Effector CD4-positive, alpha-beta T cell (primary cell): ENCODE measurements at places on chromosomes 12 and 14.

DNA sequence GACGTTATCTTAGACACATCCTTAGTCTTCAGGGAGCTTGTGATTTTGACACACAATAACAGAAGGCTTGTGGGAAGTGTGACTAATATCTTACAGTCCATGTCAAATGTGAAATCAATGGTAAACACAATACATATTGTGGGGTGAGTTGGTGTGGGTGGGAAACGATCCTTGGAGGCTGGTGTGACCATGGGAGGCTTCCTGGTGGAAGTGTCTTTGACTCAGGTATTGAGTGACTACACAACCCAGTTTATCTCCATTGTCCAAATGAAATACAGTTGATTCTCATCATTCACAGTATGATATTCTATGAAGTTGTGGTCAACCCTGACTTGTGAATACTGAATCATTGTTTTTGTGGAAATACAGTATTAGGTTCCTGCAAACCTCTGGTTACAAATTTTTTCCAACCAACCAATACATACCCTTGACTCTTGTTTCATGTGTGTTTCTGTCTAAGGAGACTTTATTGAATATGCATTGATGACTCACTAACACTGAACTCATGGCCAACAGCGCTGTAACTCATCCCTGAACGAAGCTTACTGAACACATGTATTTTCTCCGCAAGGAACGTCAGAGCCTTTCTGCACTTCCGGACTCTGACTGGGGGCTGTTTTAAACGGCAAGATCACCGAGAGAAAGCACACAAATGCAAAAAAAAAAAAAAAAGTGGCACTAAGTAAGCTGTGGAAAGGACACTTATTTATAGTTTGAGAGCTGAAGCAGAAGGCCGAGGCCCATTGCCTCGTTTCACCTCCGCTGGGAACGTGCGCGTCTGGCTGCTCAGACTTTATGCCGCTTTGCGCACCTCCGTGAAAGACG lies 59.0 kb downstream of the CLMN start:
- DNase-seq: no peak

DNA sequence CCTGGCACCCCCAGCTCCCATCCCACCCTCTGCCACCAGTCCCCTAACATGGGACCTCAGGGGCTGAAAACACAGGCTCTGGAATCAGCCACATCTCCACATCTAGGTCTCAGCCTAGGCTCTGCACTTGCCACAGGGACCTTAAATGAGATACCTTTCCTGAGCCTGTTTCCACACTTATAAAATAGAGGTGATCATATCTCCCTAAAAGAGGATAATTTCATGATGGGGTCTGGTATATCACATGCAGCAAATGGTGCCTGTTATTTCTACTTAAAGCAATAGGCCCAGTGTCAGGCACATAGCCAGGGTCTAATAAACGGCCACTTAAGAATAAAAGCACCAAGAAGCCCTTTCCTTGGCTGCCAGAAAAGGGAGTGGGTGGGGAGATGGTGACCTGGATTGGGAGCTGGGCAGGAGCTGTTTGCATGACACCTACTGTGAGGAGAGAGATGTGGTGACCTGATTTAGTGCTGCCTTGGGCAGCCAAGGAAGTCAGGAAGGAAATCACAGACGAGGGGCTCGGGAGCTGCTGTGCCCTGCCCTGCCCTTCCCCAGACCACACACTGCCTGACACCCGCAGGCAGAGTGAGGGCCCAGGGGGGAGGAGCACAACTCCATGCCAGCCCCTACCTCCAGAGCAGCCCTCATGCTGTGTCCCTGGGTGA lies 71.2 kb downstream of the IRF2BPL start:
- DNase-seq: no peak

DNA sequence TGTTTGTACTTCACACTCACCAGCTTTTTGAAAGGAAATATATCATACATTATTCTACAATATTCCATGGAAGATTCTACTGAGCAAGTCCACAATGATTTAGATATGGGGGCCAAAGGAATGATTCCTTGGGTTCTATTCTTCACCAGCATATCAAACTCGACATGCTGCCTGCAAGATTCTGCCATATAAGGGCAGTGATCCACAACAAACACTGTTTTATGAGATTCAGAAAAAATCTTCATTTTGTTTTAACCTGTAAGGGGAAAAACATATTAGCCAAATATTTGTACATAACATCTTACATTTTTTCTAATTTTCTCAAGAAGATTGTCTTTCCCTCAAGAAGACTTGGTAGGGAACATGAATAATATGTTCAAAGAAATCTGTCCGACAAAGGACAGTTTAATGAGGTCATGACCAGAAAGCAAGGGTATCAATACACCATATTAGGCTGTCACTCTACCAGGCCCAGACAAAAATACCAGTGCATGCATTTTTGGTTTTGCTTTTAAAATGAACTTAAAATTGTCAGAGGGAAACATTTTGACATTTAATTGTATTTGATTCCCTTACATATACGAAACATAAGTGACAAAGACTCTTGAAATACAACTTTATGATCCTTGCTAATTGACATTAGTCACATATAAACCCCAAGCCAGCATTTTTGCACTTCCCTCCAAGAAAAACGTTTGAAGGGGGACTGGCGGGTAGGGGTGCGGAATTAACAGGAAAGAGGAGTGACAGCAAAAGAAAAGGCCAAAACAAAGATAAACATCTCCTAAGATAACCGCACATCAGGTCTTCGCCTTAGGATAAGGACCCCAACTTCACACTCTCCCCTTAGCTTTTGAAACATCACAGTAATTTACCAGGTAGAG lies 980 bp downstream of the INTS13 start:
- DNase-seq: no peak

DNA sequence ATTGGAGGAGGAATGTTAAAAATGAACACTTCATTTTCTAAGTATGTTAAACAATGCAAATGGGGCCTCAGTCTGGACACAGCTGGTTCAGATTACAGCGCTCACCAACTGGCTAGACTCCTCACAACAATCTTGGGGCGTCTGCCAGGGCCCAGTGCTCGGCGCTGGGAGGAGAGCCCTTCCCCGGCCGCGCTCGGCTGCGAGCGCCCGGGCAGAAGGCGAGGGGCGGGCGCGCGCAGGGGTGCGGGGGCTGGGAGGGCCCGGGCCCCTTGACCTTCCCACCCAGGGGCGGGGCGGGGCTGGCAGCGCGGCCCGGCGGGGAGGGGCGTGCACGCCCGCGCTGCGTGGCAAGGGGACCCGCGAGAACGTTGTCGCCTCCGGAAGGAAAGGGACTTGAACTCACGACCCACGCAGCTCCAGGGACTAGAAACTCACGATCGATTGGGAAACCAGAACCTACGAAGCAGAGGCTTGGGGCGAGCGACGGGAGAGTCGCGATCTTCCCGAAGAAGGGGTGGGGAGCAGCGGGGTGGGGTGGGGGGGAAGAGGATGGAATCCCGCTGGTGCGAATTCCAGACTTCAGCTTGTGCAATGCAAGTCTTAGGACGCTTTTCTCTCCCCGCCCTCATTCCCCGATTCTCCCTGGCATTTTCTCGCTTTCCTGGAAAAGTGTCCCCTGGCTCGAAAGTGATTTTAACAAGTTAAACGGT lies at the start of gene FBLN5:
Gene FBLN5 (minus strand): TSS at position 220 of the 710 bp plus-strand sequence. CDS start 465 bp downstream, outside the sequence.
- DNase-seq: no peak

DNA sequence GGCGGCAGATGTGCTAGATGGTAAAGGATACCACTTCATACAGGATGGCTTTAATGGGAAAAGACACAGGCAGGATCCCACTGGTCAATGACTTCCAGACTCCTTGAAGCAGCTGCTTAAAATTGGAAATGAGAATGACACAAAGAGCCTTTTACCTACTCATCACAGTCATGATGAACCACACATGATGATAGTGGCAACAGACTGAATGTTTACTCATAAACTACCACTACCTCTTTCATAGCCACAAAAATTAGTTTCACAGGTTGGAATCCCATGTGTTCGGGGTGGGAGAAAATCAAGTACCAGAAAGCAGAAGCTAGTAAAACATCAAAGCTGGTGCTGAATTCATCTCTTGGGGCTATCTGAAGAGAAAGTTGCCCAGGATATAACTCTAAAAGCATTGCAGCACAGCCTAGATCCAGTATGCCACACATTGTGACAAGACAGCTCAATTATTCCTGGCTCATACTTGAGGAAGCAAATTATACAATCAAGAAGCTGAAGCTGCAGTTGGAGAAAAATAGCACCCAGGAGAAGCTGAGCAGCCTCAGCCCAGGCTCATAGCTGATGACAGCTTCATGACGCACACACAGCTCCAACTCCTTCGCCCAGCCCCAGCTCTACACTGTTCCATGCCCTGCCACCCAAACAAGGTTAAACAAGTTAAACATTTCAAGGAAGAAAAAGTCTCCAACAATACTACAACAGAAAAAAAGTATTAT lies 29.0 kb upstream of the C12orf50 start:
- DNase-seq: no peak

DNA sequence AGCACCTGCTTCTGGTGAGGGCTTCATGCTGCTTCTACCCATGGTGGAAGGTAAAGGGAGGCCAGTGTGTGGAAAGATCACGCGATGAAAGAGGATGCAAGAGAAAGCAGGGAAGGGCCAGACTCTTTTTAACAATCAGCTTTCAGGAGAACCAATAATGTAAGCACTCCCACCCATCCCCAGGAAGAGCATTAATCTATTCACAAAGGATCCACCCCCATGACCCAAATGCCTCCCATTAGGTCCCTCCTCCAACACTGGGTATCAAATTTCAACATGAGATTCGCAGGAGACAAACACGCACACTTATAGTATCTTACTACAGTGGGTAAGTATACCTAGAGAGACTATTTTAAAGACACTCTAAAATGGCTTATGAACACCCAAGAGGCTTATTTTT lies 80.5 kb upstream of the TMCC3 start:
- DNase-seq: no peak

DNA sequence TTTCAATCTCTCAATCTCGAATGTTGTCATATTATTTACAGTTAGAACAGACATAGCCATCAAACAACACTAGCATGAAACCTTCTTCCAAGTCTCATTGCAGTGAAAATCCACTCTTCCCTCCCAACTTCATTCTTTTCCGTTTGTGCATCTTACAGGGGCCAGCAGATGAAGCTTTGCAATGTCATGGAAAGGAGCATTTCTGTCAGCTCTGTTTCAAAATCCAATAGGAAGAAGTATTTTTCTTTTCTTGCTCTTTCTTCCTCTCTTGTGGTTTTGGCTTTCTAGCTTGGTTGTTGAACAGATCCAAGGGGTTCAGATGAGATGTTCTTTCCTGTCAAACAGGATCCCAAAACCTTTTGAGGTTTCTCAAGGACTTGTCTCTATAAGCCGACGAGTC lies 416.6 kb downstream of the AEBP2 start:
- DNase-seq: no peak

- no peak for DNase-seq
Measured at GRCh38 chr12:12585115-12585863, 22.6 kb upstream of the DUSP16 start.

DNA sequence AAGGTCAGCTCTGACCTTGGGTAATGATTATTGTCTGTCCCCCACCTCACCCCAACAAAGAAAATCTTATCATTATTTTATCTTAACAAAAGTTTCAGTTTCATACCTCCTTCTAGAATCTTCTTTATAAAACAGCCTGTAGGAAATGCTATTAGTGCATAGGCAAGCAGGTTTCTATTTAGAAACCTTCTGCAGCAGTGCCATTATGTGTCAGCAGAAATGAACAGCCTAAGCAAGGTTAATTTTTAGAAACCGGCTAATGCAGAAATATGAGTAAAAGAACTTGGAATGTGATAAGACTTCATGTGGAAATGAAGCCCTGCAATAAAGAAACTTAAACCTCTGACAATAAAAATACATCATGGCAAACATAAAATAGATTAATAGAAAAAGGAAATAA lies 814.4 kb downstream of the FSCB start:
- DNase-seq: no peak

- no peak for DNase-seq
Measured at GRCh38 chr14:69580009-69580577, 5.4 kb upstream of the CCDC177 start.

- no peak for DNase-seq
Measured at GRCh38 chr14:105076805-105077648, 11.8 kb upstream of the GPR132 start.

- no peak for DNase-seq
Measured at GRCh38 chr14:61331992-61332657, 10.7 kb downstream of the PRKCH start.

GRCh38 chr12:122867691-122868461 lies 28.0 kb downstream of the VPS37B start:
- DNase-seq: no peak

- DNase-seq: no peak
Measured at GRCh38 chr14:54709444-54709843, 142.5 kb downstream of the SAMD4A start.

- no peak for DNase-seq
Measured at GRCh38 chr14:50218501-50218900, 12.9 kb downstream of the SOS2 start.

DNA sequence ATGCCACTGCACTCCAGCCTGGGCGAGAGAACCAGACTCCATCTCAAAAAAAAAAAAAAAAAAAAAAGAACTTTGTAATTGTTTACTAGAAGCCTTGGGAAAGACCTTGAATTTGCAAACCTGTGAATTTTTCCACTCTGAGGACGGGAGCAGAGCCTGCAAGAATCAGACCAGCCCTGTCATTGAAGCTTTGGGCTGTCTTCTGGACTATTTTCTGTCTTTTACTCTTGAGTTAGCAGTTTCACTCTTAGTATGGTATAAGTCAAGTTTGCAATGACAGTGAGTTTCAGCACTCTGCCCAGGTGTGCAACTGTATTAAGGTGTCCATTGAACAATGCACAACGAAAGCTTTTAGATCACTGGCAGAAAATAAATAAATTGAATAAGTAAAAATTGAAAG lies 81.4 kb upstream of the KRAS start:
- no peak for DNase-seq

DNA sequence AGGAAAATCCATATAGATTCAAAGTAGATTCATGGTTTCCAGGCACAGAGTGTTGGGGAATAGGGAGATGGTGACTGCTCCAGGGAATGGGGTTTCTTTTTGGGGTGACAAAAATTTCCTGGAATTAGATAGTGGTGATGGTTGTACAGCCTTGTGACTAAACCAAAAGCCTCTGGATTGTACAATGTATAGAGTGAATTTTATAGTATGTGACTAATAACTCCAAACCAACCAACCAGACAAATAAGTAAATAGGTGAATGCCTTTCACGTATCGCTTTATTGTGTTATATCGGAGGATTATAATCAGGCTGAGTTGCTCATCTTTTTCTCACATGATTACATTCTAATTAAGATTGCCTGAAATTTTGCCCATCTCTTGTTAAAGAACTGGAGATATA lies 24.6 kb upstream of the PPFIBP1 start:
- DNase-seq: no peak

- no peak for DNase-seq
Measured at GRCh38 chr14:105078294-105078693, 13.1 kb upstream of the GPR132 start.
